ENCODE measurements at places on chromosomes 6 and 20. TPM values are rescaled to one million over a fixed set of nuclear protein-coding genes. Genes with fewer than 3 reads are reported as not detected.

DNA sequence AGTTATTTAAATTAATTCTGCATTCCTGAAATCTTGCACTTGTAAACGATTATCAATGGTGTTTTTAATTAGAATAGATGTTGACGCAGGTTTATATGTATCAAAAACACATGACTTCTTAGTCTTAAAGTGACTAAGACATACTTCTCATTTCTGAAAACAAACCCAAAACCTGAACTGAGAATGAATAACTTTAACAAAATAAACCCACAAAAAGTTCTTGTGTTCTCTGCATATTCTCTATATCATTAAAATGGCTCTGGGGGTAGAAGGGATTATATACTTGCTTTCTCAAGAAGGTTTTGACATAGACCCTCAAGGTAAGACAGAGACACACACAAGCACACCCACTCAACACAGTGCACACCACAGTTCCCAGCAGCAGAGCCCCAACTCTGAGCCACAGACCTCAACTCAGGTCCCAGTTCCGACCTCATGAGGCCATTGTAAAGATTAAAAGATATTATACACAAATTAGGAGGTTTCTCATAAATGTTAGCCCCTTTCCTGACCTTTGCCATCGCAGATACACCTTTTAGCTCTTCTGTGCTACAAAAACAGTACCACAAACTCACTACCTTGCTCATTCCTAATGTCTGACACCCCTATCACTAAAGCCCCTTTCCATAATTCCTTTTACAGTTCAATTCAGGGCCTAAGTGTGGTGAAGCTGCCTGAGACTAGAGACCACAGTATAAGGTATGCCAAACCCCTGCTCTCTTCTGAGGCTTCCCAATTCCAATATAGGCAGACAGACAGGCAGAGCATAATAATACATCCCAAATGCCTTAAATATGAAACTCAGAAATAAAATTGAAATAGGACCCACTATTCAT lies 267.8 kb downstream of the PTPRK start:
- DNase-seq = no peak

GRCh38 chr6:117870486-117871242 lies 36.4 kb upstream of the SLC35F1 start:
- no peak for DNase-seq

Gene PRSS35
- 18.8 TPM for polyA plus RNA-seq

GRCh38 chr20:61925555-61926252 lies 140.0 kb downstream of the TAF4 start:
- DNase-seq = no peak

DNA sequence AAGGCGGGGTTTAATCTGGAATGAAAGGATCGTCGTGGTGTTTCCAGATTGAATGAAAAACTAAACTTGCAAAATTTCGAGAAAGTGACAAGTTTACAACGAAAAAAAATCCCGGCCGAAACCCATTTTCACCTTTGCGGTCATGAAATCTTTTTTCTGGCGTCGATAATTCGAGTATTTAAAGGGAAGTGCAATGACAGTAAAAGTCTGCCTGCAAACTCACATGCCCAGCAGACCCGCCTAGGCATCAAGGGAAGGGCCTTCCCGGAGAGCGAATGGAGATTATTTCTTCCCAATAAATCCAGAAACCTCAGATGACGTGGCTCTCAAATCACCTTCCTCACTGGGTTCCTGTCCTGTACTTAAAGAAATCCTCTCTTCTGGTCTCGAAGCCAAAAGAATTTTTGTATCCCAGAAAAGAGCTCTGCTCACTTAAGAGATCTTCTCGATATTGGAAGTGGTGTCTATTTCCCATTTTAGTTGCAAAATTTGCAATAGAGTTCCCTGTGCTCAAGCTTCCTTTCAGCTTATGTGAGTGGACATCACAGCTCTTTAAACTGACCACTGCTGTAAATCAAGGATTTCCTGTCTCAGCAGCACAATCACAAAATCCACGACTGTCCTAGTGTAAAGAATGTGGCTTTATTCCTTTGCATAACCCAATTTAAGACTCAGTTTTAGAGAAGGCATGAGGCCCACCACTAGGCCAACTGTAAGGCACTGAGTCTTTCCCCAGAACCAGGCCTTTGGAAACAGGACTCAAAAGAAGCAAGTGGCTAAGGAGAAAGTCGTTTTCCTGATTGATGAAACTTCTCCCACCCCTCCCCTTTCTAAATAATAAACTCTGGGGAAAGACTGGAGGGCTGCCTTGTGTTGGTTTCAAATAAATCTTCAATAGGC lies 3.9 kb downstream of the OLIG3 start:
- DNase-seq = no peak

DNA sequence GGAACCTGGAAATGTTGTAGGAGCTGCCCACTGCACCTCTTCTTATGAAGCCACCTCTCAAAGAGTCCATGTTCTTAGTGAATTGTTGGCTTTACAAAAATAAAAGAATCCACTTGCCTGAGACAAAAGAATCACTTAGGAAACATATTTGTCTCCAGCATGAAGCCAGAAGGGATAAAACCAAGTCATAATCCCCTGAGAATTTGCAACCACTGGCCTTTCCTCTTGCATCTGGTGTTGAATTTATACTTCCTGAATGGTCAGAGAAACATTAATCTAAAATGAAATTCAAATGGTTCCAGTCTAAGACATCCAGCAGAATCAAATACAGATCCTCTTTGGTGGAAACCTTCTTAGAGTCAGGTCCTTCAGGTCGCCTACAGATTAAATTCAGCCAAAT lies 192.5 kb upstream of the ECI2 start:
- DNase-seq = no peak

DNA sequence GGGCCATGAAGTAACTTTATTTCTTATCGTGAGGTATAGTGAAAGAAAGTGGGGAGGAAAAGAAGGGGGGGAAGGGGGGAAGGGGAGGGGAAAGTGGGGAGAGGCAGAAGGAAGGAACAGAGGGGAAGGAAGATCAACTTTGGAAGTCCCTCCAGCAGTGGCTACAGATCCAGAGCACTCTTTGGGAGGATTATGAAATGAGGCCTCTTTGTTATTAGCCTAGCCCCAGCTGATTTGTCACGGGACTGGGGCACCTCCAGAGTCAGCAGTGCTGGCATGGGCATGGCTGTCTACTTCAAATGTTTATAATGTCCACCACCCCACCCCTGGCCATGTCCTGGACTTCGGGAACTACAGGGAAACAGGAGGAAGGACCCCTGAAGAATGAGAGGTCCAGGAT lies 7.6 kb downstream of the MOCS1 start:
- no peak for DNase-seq

GRCh38 chr20:31569163-31570020 lies 35.7 kb upstream of the ID1 start:
- no peak for DNase-seq

Gene KAT14
- polyA plus RNA-seq = 20.8 TPM

Gene RFX6
- not detected for polyA plus RNA-seq

DNA sequence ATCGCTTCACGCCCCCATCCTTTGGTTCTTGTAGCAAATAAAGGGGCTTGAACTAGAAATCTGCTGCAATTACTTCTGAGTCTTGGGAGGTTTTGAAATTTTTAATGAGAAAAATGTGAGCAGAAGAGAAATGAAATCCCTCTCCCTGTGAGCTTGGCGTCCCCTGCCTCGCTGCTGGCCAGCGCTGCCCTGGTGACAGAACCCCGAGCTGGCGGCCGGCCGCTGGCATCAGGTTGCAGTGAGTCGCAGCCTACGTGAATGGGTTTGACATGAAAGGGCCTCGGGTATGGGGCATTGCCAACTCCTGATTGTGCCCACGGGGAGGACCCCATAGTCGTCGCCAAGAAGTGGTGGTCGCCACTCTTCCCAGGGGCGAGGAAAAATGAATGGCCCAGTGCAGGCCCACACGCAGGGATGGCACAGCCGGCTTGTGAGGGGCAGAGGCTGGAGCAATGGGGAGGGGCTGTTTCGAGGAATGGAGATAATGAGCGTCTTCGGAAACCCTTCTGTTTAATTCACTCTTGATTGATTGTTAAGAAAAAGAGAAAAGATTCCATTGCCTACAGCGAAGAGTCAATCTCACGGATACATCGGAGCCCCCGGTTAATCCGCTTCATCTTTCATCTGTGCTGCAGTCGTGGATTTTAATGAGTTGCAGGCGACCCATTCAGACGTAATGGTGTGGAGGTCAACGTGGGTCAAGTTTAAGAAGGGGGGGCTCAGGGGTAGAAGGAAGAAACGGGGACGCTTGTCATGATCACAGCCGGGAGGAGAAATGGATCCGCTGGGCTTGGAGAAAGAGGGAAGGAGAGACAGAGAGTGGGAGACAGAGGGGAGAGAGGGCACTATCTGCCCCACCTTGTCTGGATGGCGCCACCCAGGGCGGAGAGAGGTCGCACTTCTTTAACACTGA lies 380.1 kb downstream of the THBS2 start:
- no peak for DNase-seq

Gene CALHM4
- polyA plus RNA-seq = not detected

DNA sequence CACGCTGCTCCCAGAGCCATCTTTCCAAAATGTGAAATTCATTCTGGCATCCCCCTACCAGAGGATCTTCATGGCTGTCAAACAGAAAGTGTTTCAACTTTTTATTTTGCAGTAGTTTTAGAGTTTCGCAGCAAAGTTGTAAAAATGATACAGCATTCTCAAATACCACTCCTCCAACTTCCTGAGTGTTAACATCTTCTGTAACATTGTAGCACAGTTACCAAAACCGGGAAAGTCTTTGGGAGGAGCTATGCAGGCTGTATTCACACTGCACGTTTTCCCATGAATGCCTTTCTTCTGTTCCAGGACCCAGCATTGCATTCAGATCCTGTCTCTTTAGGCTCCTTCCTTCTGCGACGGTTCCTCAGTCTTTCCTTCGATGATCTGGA lies 30.1 kb downstream of the CDYL start:
- no peak for DNase-seq

- no peak for DNase-seq
Measured at GRCh38 chr6:30619561-30619960, 1.9 kb downstream of the MRPS18B start.

DNA sequence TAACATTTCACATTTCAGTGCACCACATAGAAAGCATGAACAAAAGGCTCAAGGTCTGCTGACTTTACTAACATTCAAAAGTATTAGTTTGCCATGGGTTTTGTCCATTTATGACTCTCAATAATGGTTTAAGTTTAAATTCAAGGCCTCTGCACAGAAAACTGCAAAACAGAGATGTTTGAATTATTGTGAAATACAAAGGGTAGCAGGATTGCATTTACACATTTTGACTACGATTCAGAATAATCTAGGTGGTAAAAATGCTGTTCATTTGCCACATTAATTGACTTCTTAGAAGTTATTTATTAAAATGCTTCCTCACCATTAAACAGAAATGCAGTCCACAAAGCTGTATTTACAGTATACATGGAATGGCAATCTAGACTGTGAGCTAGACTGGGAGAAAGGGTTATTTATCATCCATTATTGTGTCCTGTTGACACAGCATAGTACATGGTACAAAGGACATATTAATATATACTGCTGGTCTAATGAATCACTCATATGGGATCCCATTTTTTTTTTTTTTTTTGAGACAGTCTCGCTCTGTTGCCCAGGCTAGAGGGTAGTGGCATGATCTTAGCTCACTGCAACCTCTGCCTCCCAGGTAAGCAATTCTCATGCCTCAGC lies 18.0 kb downstream of the USP49 start:
- no peak for DNase-seq

- no peak for DNase-seq
Measured at GRCh38 chr6:7285416-7285815, 27.6 kb downstream of the SSR1 start.

Gene RAB44
- 0.05 TPM for polyA plus RNA-seq

Gene PPP1R3G
- 1.5 TPM for polyA plus RNA-seq

Gene BPIFB1
- not detected for polyA plus RNA-seq

GRCh38 chr20:2778602-2779321 lies 21.7 kb downstream of the CPXM1 start:
- DNase-seq = no peak

- DNase-seq = no peak
Measured at GRCh38 chr6:71544028-71544427, 255.4 kb downstream of the OGFRL1 start.

Gene NKAPL
- 1.1 TPM for polyA plus RNA-seq

Gene TRIM31
- polyA plus RNA-seq = not detected

Gene PACRG
- 2.1 TPM for polyA plus RNA-seq

DNA sequence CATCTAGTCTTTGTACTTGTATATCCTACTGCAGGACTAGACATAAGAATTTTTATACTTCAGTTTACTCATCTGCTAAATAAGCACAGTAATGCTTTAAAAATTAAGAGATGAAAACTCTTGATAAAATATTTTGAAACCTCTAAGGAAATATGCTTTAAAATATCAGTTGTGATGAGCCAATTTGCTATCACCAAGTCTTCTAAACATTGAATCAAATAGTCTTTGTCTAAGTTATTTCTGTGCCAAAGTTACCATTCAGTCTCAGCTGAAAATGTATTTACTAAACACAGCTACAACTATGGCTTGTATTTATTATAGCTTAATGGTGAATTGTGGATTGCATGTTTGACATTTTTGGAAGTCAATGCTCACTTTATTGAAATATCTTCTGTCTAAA lies 46.2 kb upstream of the RFPL4B start:
- no peak for DNase-seq

Gene RNGTT
- polyA plus RNA-seq = 10.1 TPM

DNA sequence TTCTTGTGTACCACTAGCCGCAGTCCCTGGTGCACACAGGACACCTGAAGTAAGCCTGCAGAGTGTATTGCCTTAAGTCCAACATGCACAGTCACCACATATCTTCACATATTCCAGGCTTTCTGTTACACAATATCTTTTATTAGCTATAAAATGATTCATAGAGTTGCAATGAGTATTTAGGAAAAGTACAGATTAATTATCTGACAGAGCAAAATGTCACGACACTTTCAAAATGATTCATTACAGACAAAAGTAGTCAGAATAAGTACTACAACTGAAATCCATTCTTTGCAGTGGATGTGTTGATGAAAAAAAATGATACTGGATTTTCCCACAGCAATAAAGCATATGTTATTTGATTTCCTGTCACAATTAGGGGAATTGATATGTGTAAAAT lies 199.5 kb upstream of the ASCC3 start:
- no peak for DNase-seq

Gene BMP2
- polyA plus RNA-seq = 1.8 TPM

GRCh38 chr6:38387971-38388370 lies 251.8 kb downstream of the BTBD9 start:
- DNase-seq = peak; percentile 65

- no peak for DNase-seq
Measured at GRCh38 chr20:49740807-49741206, 27.1 kb upstream of the B4GALT5 start.

DNA sequence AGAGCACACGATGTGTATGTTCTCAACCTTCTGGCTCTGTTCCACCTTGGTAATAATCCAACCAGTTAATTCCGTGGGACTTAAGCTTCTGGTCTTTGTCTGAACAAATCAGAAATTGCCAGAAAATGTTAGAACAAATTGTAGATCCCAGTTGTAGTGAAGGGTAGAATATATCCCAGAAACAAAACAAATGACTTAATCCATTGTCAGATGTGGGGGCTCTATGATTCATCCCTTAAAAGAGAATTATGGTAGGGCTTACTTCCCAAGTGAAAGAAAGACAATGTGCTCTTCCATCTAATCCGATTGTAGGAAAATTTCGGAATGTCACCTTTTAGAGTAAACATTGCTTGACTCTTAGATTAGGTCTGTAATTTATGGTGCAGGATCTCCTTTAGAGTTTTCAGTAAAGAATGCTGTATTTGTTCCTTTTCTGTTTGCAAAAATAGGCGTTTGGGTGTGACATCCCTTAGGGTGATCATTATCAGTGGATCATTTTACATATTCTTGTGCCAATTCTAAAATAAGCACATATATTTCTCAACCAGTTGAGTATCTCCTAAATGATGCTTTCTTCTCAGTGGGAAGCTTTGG lies 234.5 kb upstream of the ZNF217 start:
- peak; percentile 58 for DNase-seq

All from forelimb muscle (tissue), 1 donor.